Activated CD8-positive, alpha-beta memory T cell treated with anti-CD3 and anti-CD28 coated beads for 1 hour (primary cell): ENCODE measurements at places on chromosomes 4 and X.

GRCh38 chr4:3303923-3304710 lies 11.3 kb downstream of the RGS12 start:
- DNase-seq: no peak

DNA sequence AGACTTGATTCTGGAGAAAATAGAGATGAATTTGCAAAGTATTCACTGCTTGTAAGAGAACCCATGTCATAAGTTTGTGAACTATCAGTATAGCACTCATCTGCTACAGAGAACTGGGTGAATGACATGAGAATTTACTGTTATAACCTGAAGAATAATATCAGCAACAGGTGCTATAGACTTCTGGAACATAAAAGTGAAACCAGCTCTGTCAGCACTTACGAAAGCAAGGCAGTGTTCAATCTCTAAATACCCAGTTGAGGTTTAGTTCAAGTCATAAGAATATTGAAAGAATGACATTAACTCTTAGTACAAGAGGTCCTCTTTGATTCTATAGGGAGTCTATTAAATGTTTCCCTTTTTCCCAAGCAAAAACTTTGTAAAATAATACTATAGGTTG lies 232.9 kb upstream of the ANKRD50 start:
- DNase-seq: no peak

DNA sequence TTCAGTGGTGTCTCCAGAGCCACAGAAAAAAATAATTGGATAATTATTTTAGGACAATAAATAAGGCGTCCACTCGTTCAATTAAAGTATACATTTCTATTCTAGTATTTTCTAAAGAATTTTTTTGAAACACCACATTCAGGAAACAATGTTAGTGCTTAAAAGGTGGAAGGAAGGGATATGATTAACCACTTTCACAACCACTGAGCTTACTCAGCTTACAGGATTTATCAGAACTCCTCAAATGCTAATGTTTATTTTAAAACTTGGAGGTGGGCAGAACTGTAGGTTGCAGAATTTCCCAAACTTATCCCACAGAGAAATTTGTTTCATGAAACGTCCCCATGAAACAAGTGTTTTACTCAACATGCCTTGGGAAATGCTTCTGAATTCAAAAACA lies 54.3 kb upstream of the MAGEB2 start:
- no peak for DNase-seq

- DNase-seq: no peak
Observed at GRCh38 chrX:101419489-101419888, 11.5 kb downstream of the HNRNPH2 start.

- no peak for DNase-seq
Observed at GRCh38 chr4:163764569-163764968, 270.1 kb downstream of the TMA16 start.

DNA sequence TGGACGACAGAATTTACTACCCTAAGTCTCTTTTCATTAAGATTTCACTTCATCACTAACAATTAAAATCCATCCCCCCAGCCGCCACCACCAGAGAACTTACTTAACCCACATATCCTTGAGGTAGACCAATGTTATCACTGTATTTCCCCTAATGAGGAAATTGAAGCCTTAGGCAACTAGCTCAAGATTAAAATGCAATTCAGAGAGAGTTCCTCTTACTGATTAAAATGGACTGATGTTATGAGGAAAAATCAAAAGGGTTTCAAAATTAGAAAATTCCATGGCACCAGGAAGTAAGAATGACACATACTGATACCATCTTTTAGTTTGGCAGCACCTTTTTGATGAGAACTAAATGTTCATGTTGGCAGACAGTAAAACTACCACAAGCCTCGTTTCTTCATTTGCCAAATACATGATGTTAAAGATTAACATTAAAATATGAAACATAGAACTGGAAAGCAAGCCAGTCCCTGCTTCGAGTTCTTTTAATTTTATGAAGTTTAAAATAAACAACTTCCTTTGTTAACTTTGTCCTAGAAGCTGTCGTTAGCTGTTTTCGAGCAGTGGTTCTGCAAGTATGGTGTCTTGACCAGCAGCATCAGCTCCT lies 69.3 kb upstream of the CCDC160 start:
- no peak for DNase-seq

GRCh38 chr4:76821641-76822040 lies 76.3 kb downstream of the SOWAHB start:
- no peak for DNase-seq

DNA sequence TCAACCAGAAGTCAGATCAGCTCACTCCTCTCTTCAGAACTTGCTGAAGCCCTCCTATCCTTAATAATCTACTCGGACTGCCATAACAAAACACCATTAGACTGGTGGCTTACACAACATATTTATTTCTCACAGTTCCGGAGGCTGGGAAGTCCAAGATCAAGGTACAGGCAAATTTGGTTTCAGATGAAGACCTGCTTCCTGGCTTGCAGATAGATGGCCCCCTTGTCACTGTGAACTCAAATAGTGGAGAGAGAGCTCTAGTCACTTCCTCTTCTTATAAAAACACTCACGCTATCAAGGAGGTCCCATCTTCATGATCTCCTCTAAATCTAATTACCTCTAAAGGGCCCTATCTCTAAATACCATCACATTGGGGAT lies 125.1 kb downstream of the CAMK2D start:
- DNase-seq: no peak

DNA sequence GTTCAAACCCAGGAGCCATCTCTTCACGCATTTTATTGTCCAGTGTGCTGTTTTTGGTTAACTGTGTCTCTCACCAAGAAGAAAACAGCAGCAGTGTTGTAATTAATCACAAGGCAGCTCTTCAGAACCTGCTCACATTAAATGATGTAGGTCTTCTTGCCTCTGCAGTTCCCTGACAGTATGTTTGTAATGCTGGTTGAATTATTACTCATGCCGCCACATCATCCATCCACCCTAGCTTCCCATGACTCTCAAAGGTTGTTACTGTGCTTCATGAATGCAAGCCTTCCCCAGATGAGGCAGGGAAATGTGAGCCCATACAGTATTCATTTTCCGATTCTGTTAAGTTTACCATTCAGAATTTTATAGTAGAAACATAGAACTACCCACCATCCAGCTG lies 17.4 kb downstream of the TLR10 start:
- DNase-seq: no peak

DNA sequence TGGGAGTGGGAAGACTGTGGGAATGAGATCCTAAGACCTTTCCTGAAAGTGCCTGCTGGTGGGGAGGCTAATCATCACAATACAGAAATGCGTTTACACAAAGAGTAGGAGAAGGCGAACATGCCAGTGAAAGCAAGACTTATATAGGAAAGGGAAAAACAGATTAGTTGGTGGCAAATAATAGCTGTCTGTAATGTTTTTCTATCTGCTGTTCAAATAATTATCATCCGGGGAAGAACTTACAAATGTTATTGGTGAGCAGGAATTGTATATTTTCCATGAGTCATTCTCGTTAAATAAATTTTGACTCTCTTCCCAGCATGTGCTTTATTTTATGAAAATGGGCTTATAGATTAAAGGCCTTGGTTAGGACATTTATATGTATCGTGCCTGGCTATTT lies 196.5 kb downstream of the ARHGAP10 start:
- DNase-seq: no peak

DNA sequence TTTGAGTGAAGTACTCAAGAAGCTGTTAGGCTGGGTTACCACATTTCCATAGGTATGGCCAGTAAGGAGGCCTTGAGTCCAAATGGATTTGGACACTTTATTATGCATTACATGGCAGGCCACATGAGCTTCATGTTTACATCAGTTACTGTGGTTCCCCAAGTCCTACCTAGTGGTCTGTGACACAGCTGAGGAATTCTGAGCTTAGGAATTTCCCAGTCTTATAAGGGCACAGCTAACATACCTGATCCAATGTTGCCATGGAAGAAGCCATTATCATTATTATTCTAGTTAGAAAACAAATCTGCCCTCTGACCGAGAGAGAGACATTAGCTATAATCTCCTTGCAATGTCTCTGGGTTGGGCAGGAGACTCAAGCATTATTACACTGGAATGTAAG lies 174.4 kb upstream of the NUDT10 start:
- no peak for DNase-seq

DNA sequence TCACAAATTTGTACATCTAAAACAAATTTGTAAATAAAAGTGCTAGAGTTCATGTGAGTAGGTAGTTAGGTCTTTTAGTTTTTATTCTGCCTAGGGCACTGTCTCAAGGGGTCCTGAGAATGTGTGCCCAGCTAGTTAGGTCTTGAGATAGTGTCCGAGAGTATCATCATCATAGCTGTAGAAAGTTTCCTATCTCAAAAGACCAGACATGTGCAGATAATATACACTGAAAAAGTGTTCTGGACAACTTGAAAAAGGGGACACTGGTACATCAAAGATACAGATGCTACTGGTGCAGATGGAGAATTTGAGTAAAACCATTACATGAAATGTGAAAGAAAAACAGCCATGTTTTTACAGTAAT lies 1.8 kb upstream of the ZCCHC4 start:
- no peak for DNase-seq

- DNase-seq: no peak
Observed at GRCh38 chr4:172809319-172809718, 359.3 kb upstream of the GALNT7 start.

DNA sequence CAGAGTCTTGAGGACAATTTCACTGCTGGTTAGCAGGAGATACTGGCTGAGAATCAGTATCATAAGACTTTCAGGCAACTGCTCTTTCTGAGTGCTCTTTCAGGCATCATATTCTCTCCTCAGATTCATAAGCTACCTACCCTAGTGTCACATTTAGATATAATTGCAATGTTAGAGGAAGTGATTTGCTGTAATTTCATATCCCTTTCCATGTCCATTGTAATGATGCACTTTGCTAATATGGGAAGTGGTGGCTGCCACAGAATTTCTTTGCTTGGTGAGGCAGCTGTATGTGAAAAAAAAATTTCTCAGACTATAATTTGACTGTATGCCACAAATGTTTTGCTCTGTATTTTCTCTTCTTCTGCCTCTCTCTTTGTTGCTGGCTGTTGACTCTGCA lies 63.3 kb downstream of the DOCK11 start:
- DNase-seq: no peak

- no peak for DNase-seq
Observed at GRCh38 chr4:188941524-188942119, 802.4 kb downstream of the TRIML1 start.

DNA sequence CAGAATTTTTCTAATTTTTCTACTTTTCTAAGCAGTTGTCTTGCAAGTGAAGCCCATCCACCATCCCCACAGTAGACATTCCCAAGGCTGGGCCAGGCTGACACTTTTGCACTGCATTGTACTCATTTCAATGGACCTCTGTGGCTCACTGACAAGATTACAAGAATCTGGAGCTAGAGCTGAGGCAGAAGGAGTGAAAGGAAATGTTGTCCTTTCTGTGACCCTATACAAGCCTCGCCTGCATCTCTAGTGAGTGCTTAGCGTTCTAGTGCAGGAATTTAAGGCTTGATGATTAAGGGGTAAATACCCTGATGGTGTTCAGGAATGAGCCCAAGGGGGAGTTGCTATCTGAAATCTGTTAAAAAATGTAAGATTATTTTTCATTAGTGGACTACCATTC lies 6.3 kb downstream of the MAGED1 start:
- DNase-seq: no peak
